Adrenal gland (tissue), 19 donors: ENCODE measurements at places on chromosomes 11 and 22. TPM values are rescaled to one million over a fixed set of nuclear protein-coding genes. Genes with fewer than 3 reads are reported as not detected.

The CACNA1I gene
- total RNA-seq = 1.1 TPM

The FOLR3 gene
- total RNA-seq = not detected

DNA sequence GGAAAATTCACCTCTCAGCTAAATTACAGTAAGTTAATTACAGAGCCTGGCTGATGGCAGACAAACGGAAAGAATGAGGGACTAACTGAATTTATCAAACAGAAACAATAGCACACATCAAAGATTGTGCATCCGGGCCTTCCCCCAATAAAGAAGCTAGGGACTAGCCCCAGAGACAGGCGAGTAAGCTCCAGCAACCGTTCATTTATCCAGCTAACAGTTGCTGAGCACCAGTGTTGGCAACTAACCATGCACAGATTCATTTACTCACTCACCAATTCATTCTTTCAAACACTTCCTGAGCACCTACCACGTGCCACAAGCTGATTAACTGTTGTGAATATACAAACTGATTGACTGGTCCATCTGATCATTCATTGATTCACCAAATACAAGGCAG lies 51.2 kb downstream of the SMCO4 start:
- DNase-seq = no peak

DNA sequence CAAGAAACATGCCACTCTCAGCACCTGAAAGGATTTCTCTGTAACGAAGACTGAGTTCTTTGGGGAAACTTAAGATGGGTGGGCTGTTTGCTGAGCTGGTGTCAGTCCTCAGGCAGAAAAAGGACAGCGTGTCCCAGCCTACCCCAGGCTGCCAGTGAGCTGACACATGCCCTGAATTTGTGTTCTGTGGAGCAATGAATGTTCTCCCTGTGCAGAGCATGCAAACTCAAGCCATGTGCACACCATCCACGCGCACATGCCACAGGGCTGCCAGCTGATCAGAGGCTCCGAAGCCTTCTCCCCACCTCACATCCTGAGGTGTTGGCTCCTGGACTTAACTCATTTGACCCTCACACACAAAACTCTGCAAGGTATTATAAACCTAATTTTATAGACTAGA lies 104.9 kb downstream of the KCNC1 start:
- no peak for DNase-seq
